Kidney epithelial cell (primary cell): ENCODE measurements at places on chromosomes 5 and 9. TPM values are rescaled to one million over a fixed set of nuclear protein-coding genes. Genes with fewer than 3 reads are reported as not detected.

GRCh38 chr5:73826301-73827105, 200.5 kb downstream of the ARHGEF28 start:
- DNase-seq, result no peak

DNA sequence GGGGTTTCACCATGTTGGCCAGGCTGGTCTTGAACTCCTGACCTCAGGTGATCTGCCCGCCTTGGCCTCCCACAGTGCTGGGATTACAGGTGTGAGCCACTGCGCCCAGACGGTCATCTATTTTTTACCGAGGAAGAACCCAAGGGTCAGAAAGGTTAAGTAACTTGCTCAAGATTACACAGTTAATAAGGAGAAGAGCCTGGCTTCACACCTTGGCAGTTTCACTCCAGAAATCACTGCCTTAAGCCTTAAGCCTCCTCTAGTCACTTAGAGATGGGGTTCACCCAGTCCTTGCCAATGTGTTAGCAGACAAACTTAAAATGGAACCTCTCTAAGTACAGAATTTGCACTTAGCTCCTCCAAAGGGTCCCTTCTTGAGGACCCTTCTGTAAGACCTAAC, 116.3 kb downstream of the PTTG1 start:
- no peak for DNase-seq

DNA sequence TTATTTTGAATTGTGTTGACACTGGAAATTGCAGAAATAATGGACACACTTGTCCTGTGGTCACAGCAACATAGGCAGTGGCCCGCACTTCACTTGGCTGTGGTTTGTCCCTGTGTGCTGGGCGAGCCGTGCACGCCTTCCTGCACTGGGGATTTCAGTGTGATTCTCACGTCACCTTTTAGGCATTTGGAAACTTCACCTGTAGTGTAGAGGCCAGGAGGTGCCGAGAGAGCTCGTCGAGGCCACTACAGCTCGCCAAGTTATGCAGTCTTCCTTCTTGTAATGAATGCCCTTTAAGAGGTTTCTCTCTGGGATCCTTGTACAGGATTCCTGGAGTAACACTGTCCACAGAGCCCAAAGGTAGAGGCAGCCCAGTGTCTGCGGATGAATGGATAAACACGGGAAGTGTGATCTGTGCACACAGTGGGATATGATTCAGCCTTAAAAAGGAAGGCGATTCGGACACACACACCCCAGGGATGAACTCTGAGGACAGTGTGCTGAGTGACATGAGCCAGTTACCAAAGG, 14.7 kb downstream of the TRAF2 start:
- no peak for DNase-seq

Gene MYMK
- total RNA-seq, result not detected in 2 replicates

Gene GABBR2
- total RNA-seq, result 9.7 and 10.8 TPM in 2 replicates
